ENCODE measurements at places on chromosomes 7 and 10.

DNA sequence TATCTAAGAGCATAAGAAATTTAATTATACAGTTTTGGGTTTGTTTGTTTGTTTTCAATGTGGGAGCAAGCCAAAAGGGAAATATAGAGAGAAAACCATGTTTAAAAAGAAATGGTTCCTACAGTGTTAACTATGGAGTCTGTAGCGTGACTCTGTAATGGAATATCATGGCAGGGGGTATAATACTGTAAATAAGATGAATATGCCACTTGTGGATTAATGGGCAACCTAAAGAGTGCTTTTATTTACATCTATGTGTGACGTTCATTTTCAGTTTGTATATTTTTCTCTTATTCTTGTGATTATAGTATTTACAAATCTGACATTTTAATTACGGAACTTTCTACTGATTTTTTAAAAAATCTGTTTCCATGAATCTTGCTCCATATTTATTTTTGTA lies 95.9 kb downstream of the POLL start:
- DNase-seq: no peak

DNA sequence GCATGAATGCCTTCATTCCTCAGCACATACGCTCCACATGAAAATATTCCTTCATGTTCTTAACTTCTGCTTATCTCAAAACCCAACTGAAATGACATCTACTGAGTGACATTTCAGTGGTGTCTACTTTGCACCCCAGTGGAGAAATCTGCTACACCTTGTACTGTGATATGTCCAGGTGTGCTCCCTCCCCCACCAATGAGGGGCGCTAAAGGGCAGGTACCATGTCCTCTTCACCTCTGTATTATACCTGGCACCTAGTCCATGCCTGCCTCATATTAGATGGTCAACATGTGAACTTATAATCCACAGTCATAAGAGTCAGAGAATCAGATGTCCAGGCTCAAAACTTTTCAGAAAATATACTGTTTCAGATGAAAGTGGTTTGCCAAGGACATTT lies 2.1 kb downstream of the PAXIP1 start:
- no peak for DNase-seq

GRCh38 chr7:209906-210305 lies 17.5 kb downstream of the FAM20C start:
- no peak for DNase-seq

DNA sequence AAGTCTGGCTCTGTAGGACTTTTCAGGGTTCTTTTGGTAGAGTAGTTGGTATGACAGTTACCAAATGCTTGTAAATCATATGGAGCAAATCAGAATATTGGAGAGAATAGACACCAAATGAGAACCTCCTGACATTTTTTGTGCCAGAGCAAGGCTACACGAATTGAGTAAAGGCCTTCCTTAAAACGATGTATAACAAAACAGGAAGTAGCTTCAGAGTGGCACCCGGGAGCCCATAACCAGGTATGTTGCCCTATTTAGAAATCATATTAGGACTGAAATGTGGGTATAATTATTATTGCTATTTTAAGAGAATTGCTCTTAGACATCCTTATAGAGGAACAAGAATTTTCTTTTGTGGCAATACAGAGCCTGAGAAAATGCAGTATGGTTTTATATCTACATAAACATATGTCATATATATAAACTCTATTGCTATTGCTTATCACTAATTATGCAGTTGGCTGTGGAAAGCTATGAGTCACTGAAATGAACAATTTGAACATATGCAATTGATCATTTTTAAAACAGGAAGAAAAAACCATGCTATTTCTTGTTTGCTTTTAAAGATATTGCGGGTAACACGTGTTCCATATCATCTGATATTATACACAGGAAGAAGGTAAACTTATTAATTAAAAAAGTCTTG lies 197.4 kb upstream of the MTPN start:
- no peak for DNase-seq

DNA sequence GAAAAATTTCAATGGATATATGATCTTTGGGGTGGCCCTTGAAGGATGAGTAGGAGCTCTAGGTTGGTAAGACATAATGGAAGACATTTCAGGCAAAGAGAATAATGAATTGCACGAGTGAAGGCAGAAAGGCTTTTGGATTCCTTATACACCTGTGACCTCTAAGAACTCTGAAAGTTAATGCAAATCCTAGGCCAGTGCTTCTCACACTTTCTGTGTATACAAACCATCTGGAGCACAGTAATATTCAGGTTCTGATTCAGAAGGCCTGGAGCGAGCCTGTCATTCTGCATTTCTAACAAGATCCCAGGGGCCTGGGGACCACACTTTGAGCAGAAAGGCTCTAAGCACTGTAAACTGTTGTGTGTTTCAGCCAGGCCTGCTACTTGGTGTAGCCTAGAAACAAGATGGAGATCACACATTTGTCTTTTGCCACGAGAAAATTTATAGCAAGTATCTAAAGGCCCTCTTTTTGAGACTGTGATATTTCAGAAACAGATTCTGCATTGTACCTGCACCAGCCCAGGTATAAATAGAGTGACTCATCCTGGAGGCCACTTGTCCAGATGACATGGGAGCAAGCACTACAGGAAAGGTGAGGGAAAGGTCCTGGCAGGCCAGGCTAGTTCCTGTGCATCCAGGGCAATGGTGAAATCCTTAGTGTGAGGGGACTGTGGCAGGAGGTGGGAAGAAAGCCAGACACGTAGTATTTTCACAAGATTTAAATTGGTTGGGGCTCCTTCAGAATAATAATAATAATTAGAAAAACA lies 24.4 kb downstream of the MRPS33 start:
- DNase-seq: no peak

DNA sequence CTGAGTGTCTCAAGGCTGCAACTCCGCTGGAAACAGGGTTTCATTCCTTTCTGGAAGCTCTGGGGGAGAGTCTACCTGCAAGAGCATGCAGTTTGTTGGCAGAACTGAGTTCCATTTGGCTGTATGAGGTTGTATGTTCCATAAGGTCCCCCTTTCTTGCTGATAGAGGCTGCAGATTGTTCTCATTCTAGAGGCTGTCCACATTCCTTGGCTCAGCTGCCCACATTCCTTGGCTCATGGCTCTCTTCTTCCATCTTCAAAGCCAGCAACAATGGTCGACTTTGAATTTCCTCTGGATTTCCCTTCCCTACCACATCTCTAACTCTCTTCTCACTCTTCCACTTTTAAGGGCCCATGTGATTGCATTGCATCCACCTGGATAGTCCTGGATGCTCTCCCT lies 147.3 kb upstream of the CDCA7L start:
- no peak for DNase-seq

GRCh38 chr10:83522881-83523386 lies 616.4 kb upstream of the GHITM start:
- DNase-seq: no peak

- no peak for DNase-seq
Observed at GRCh38 chr7:142352543-142352942, 94.7 kb upstream of the PRSS58 start.

- no peak for DNase-seq
Observed at GRCh38 chr10:51158832-51159231, 84.5 kb downstream of the PRKG1 start.

GRCh38 chr10:102633287-102633686 lies 11.0 kb upstream of the TRIM8 start:
- DNase-seq: no peak

- no peak for DNase-seq
Observed at GRCh38 chr7:23514755-23515154, 17.0 kb downstream of the TRA2A start.

- no peak for DNase-seq
Observed at GRCh38 chr10:114350751-114351150, 53.6 kb downstream of the AFAP1L2 start.

- no peak for DNase-seq
Observed at GRCh38 chr7:127879436-127879835, 151.8 kb downstream of the LRRC4 start.

- no peak for DNase-seq
Observed at GRCh38 chr7:129877146-129877792, 75.5 kb downstream of the UBE2H start.

- no peak for DNase-seq
Observed at GRCh38 chr7:66629222-66630062, 761 bp downstream of the KCTD7 start.

GRCh38 chr7:56009695-56010094 lies 41.5 kb downstream of the PSPH start:
- DNase-seq: no peak

DNA sequence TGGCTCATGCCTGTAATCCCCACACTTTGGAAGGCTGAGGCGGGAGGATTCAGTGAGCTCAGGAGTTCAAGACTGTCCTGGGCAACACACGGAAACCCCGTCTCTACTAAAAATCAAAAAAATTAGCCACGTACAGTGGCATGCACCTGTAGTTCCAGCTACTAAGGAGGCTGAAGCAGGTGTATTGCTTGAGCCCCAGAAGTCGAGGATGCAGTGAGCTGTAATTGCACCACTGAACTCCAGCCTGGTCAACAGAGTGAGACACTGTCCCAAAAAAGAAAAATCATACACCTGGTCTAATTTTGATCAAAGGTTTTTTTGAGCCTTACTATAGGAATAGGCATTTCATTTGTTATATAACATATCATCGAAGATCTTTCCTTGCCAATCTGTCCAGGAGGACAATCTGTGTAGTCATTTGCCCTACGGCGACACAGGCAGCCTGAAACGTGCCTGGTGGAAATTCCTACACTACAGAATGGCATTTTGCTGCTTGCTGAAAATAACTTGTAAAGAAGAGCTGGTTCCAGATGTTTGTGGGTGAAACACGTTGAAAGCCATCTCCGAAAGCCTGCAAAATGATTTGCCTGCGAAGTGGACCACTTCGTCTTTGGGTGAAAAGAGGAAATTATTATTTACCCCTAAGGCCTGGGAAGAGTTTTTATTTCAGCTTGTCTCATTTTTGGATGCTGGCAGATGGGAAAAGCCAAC lies 31.3 kb upstream of the GDI2 start:
- DNase-seq: no peak

GRCh38 chr10:88657901-88658300 lies 6.3 kb upstream of the LIPF start:
- DNase-seq: no peak

- DNase-seq: no peak
Observed at GRCh38 chr10:72561745-72562166, 64.1 kb downstream of the MICU1 start.

- no peak for DNase-seq
Observed at GRCh38 chr10:104881740-104882139, 240.7 kb downstream of the SORCS3 start.

- DNase-seq: peak; percentile 25
Observed at GRCh38 chr7:135745703-135746312, 2.8 kb downstream of the FAM180A start.

- no peak for DNase-seq
Observed at GRCh38 chr10:17779784-17780183, 27.8 kb downstream of the TMEM236 start.

DNA sequence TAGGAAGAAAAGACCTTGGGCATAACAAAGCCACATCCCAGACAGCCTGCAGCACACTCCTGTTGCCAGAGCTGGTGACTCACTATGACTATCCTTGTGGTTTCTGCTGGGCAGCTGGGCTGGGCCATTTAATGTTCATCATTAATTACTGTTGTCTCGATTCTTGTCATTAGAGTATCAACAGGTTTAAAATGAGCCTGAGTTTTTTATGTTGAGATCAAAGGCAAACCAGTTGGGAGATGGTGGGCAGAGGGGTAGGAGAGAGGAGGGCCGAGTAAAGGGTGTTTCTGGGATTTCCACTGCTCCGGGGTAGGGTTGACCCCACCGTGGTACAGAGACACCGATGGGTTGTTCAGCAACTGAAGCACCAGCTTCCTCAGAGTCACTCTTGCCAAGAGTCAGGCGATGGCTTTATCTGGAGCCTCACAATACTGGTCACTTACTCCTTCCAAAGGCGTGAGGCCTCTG lies 128.7 kb upstream of the LYZL1 start:
- DNase-seq: no peak

DNA sequence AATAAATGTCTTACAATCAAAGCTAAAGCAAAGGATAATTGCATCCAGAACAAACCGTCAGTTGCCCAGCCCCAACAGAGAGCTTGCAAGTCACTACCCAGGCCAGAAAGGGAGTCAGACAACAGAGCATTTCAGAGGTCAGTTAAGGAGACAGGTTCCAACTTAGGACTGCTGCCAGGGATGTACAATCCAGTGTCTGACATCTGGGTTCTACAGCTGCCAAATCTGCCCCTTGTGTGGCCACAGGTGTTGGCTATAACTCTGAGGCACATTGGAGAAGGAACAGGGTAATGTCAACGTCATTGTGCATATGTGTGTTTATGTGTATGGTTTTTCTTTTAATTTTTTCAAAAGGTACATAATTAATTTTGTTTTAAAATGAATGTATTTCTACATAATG lies 85.2 kb upstream of the GLCCI1 start:
- DNase-seq: no peak

GRCh38 chr7:309586-310228 lies 19.7 kb downstream of the FOXL3 start:
- DNase-seq: no peak

DNA sequence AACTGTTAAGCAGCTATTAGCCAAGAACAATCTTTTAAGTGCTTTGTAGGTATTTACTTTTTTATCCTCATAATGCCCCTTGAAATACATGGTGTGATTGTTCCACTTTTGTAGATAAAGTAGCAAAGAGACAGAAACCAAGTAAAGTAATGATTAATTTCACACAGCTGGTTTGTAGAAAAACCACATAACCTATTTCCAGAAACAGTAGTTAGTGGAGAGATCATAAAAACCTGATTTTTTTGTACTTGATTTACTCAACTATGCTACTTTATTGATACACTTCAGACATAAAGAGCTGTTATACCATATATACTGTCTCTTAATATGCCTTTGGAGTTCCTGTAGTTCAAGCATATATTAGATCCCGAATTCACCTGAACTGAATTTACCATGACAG lies 118.4 kb downstream of the SEMA3A start:
- no peak for DNase-seq

GRCh38 chr7:99141841-99142726 lies 1.8 kb downstream of the SMURF1 start:
- DNase-seq: no peak

DNA sequence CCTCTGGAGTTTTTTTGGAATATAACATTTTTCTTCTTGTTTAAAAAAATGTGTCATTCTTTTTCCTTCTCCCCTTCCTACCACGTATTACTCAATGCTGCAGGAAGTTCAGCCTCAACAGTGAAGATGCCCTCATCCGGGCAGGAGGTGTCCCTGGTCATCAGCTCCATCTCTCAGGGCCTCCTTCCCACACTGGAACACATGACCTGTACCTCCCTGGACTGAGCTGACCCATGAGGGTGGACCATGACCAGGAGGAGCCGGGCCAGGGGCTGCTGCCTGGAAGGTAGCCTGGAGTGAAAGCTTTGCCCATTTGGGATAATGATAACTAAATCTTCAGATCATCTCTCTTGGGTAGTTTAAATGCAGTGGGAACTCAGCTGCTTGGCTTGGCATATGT lies 316.5 kb upstream of the ZMIZ1 start:
- DNase-seq: no peak

GRCh38 chr7:7738177-7738576 lies 19.8 kb upstream of the RPA3 start:
- no peak for DNase-seq

Data from Panc1 (cell line).